GM12864 (cell line): ENCODE measurements at places on chromosomes 1 and 21.

DNA sequence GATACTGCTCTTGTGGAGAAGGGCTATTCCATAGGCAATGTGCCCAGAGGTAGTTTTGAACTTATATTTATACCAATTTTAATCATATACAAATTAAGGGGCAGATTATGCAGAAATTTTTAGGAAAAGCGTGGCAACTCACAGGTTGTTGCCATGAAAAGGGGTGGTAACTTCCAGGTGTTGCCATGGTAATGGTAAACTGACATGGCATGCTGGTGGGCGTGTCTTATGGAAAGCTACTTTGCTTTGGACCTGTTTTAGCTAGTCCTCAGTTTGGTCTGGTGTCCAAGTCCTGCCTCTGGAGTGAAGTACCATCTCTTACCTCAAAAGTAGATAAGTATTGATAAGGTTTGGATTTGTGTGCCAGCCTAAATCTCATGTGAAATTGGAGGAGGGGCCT, 7.9 kb upstream of the IL23R start:
- no peak for DNase-seq

- no peak for DNase-seq
Measured at GRCh38 chr21:44552136-44552535, 831 bp upstream of the KRTAP10-2 start.

GRCh38 chr1:46065405-46065804, 67.0 kb downstream of the PIK3R3 start:
- DNase-seq = no peak

GRCh38 chr1:212860713-212861581, 2.9 kb downstream of the FLVCR1 start:
- DNase-seq = no peak

GRCh38 chr1:42970143-42970542, 11.5 kb upstream of the SLC2A1 start:
- DNase-seq = no peak

DNA sequence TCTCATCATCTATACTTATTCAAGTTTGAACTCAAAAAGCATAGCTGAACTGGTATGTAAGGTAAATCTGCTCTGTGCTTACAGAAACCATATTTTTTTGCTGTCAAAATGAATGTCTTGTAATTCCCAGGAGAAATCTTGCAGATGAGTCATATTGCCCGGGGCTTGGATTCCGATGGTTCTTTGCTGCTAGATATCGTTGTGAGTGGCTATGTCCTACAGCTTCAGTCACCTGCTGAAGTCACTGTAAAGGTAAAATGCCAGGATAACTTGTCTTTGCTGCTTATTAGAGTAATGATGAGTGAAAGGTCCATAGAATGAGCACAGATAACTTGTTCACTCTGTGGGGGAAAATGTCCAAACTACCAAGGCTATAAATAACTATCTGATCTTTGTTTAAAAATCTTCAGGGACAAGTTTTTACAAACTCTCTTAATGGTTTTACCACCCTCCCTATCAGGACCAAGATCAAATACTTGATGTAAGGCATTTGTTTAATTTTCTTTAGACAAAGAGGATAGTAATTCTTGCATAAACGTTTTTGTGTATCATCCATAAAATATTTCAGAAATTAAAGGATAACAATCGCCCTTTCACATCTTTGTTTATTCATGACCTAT, 222.3 kb downstream of the TPR start:
- DNase-seq = no peak

DNA sequence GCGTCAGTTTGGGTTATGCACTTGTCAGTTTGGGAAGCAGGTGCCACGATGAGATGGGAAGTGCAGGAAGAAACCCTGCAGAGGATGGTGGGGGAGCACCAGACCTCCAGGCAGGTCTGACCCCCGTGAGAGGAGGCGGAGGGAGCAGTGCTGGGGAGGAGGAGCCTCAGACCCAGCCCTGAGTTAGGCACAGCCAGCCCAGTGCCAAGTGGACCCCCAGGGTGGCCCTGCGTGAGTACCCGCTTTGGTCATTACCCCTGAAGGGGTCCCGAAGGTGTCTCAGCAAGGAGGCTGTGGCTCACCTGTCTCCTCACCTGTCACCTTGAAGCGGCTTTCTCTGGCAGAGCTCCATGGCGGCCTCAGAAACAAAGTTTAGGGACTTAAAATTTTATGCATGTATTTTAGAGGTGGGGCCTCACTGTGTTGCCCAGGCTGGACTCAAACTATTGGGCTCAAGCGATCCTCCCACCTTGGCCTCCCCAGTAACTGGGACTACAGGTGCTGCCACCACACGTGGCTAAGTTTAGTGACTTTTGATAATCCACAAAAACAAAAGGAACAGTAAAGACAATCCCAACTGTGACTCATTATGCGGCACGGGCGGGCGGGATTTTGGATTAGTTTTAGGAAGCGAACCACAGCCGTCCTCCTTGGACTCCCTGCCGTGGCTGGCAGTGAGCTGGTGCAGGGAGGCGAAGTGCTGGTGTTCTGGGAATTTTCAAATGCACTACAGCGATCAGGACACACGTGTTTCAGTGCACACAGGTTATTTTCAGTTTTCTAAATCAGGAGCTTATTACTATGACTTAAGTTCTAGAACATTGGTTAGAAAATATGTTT, 4.7 kb downstream of the AGPAT3 start:
- DNase-seq = no peak

- no peak for DNase-seq
Measured at GRCh38 chr1:29499104-29499650, 262.9 kb downstream of the PTPRU start.

DNA sequence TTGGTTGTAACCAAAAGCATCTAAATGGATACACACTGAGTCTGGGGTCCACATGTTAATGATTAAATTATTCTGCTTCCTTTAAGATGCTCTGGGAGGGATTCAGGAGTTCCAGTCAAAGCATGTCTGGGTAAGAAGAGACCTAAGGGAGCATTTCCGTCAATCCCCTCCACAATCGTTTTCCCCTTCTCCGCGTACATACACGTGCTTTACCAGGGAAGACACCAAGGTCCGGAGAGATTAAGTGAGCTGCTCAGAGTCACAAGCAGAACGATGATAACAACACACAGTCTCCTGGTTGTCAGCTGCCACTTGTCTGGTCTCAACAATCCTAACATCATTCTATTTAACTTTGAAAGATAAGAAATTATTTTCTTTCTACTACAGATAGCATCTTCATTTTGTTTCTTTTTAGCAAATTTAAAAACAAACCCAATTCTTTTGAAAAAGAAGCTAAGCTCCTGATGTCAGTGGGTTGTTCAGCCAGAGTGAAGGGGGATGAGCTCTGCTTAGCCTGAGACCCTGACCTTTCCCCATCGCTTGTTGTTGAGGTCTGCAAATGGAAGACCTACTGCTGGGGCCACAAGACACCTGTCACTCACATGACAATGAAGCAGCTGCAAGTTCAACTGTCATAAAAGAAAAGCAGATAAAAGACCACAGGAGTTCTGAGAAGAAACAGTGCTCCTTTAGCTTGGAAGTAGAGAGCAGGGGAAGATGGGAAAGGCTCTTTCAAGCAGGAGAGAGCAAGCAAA, 4.5 kb downstream of the PAFAH2 start:
- no peak for DNase-seq

GRCh38 chr1:230814949-230815692, 53.2 kb downstream of the C1orf198 start:
- DNase-seq = no peak

DNA sequence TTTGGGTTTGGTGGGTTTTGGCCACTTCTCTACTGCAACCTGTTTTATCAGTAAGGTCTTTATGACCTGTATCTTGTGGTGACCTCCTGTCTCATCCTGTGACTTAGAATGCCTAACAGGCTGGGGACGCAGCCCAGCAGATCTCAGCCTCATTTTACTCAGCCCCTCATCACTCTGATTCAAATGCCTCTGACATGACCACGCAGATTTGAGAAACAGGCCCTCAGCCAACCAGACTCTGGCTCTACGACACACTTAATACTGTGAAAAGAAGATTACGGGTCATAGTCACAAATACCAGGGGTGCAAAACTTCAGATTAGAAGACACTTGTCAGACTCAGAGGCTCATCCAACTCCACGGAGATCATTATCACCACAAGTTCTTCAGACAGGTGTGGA, 28.3 kb upstream of the KIF26B start:
- no peak for DNase-seq

GRCh38 chr1:156941675-156942074, 21.2 kb downstream of the LRRC71 start:
- no peak for DNase-seq

DNA sequence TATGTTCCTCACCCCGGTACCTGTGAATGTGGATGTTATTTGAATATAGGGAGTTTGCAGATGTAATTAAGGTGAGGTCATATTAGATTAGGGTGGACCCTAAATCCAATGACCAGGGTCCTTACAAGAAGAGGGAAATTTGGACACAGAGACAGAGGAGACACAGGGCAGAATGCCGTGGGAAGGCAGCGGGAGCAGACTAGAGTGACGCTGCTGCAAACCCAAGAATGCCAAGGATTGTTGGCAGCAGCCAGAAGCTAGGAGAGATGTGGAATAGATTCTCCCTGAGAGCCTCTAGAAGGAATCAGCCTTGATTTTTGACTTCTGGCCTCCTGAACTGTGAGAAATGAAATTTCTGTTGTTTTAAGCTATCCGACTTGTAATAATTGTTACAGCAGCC, 53.6 kb downstream of the SPATA46 start:
- no peak for DNase-seq

- no peak for DNase-seq
Measured at GRCh38 chr1:209062081-209062620, 521.4 kb upstream of the CAMK1G start.

- DNase-seq = no peak
Measured at GRCh38 chr1:44249543-44249942, 36.3 kb downstream of the DMAP1 start.

GRCh38 chr1:42788021-42788420, 3.2 kb downstream of the TMEM269 start:
- no peak for DNase-seq

GRCh38 chr1:91730801-91731732, 154.9 kb downstream of the TGFBR3 start:
- no peak for DNase-seq

- no peak for DNase-seq
Measured at GRCh38 chr1:89896105-89896942, 75.5 kb downstream of the LRRC8D start.

DNA sequence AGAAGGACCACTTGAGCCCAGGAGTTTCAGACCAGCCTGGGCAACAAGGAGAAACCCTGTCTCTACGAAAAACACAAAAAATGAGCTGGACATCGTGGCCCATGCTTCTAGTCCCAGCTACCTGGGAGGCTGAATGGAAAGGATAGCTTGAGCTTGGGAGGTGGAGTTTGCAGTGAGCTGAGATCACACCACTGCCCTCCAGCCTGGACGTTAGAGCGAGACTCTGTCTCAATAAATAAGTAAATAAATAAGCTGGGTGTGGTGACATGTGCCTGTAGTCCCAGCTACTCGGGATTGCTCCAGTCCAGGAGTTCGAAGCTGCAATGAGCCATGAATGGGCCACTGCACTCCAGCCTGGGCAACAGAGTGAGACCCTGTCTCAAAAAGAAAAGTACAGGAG, 3.6 kb downstream of the AKR1A1 start:
- DNase-seq = no peak

GRCh38 chr1:196723325-196724185, 51.1 kb upstream of the CFHR3 start:
- peak; percentile 15 for DNase-seq

- DNase-seq = no peak
Measured at GRCh38 chr1:17725084-17725719, 29.9 kb upstream of the ACTL8 start.

GRCh38 chr1:201639391-201639790, 100.5 kb downstream of the NAV1 start:
- no peak for DNase-seq

DNA sequence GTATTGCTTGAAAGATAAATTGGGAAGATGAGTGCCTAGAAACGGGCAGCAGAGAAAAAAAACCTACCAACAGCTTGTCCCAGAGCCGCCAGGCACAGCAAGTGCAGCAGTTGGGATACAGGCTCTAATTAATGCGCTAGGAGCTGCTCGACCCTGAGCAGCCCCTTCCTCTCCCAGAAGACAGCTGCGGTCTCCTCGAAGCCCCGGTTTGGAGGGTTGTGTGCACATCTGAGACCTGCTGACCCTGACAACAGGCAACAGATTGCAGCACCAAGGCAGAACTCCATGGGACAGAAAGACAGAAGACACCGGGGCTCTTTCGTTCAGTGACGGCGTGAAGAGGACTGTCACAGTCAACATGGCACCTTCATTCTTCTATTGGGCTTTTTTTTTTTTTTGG, 101.4 kb downstream of the TSEN15 start:
- no peak for DNase-seq

DNA sequence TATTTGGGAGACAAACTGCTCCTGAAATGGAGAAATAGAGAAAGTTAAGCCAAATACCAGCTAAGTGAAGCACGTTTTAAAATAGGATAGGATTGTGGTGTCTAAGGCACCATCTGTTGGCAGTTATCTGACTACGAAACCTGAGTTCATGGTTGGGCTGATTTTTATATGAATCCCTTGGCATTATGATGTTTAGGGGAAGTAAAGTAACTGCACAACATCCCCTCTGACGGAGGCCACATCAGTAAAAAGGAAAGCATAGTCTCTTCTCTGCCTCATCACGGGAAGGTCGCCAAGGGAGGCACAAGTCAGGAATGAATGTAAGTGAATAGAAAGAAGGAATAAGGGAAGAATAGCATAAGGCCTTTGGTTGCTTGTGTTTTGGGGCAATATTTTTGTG, 128.0 kb downstream of the PRRX1 start:
- DNase-seq = no peak

GRCh38 chr1:203381151-203381751, 30.3 kb upstream of the FMOD start:
- peak; percentile 13 for DNase-seq

- DNase-seq = no peak
Measured at GRCh38 chr1:54350360-54350759, 55.8 kb downstream of the SSBP3 start.

DNA sequence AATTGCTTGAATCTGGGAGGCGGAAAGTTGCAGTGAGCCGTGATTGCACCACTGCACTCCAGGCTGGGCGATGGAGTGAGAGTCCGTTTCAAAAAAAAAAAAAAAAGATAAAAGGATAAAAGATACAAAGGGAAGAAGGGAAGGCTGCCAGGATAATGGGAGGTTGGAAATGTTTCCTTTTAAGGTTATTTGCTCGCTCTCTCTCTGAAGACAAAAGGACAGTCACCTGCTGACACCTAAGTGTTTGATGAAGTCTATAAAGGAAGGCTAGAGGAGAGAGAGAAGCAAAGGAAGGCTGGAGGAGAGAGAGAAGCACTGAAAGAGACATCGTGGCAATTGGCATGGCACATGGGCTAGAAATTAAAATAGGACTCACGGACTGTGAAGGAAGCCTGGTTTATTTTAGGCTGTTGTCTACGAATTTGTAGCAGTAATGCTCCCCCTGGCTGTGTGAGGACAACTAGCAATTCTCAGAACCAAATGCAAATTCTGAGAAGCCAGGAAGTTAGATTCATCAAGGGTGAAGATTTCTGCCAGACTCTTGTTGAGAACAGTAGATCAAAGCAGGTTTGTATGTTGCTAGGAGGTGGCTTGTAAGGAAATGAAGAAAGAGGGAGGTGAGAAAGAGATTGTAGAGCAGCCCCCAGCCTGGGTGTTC, 154.2 kb downstream of the ZP4 start:
- no peak for DNase-seq

GRCh38 chr1:63487336-63488065, 35.5 kb downstream of the ITGB3BP start:
- DNase-seq = no peak
